ENCODE measurements at places on chromosomes 6 and 20.

- DNase-seq = no peak
Observed at GRCh38 chr6:85662251-85662650, 19.6 kb upstream of the SYNCRIP start.

DNA sequence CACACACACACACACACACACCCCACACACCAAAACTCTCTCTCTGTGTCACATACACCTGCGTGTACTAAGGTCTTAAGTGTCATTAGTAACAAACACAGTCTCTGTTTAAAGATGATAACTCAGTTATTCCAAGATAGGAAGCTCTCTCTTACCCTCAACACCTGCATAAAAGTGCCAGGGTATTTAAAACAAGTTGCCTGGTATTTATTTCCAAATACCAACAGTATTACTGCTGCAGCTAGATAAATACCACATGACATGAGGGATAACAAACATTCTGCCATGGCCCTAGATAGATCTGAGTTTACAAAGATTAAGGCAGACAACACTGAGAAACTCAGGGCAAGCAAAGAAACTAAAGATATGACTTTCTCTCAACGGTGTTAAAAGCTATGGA is 118.5 kb downstream of the SIM1 start:
- DNase-seq = no peak

GRCh38 chr20:51284871-51285270 is 257.6 kb downstream of the NFATC2 start:
- no peak for DNase-seq

- no peak for DNase-seq
Observed at GRCh38 chr6:160417146-160417545, 69.0 kb downstream of the SLC22A3 start.

Data from activated CD4-positive, CD25-positive, alpha-beta regulatory T cell treated with anti-CD3 and anti-CD28 coated beads, Interleukin-2, amount 50 U/mL, for 16 hours (primary cell).